NCI-H526 treated with DMSO at 0.1 percent for 48 hours (cell line): ENCODE measurements at places on chromosomes 12 and 14.

DNA sequence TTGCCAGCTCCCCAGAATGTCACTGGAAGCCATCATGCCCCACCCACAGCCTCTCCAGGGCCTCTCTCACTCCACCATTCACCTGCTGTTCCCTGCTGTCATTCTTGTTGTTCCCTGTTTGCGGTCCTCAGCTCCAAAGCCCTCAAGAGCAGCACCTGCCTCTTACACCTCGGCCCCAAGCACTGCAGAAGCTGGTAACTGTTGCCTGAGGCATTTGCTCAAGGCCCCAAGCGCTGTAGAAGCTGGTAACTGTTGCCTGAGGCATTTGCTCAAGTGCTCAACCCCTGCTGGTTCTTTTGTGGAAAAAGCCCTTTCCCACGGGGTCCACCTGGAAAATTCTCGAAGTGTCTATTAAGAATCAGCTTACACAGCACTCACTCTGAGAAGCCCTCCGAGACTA is 78.0 kb downstream of the ARL6IP4 start:
- DNase-seq: no peak

DNA sequence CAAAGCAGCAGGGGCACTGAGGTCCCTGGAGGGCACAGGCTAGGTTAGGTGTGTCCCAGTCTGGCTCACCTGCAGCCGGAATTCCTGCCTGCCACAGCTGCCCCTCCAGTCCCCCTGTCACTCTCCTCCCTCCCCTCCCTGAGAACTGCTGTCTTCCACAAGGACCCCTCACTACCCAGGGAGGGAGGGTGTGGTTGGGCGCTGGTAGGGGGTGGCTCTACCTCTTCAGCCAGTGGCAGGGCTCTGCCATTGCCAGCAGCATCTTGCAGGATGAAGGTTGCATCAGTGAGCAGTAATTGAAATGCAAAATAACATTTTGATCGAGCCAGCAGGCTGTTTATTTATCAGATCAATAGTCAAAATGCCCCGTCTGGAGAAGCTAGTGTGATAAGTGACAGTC is 45.7 kb downstream of the ESRRB start:
- no peak for DNase-seq

- no peak for DNase-seq
Measured at GRCh38 chr12:25617991-25618390, 64.9 kb upstream of the LMNTD1 start.

DNA sequence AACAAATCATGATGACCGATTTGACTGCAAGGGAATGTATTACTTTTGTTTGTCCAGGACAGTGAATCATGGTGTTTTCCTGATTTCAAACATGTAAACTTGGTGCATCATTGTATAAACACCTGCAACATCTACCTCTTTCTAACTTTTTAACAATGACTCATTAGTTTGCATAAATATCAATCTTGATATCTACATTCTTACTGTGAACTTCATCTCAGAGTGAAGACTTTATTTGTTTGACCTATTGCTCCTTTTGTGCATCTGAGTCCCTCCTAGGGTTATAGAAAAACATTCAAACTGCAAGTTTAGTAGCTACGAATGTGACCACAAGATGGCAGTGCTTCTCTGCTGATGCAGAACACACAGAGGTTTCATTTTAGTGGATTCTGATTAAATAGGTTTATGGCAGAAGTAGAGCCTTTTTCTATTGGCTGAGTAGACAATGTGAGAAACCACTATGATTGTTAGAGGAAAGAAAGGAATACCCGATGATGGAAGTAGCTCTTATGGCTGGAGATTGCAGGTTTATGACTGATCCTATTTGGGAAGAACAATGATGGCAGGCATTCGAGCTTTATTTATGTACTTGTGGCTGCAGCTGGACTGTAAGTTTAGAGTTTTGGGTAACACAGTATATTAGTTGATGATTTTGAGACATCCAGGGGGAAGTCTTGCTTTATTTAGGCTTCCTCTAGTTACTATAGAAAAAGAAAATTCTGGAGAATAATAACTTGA is 244.2 kb upstream of the OR4E1 start:
- no peak for DNase-seq

DNA sequence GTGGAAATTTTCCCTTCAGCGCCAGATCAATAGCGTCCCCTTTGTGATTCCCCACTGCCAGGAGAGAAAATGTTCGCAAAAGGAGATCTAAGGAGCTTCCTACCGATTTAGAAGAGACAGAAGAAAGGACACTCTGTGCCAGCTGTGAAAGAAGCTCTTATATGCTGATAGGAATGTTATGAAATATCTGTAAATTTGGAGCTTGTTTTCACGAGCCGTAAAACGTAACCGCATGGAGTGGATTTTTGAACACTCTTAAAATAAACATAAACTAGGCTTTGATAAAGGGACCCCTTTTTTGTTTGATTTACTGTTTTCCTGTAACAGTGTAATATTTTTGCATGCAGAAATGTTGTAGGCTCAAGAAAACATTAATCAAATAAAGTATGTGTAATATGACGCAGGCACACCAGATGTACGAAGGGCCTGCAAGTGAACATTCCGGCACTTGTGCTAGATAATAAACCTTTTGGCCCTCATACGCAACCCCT is 346.8 kb downstream of the ETNK1 start:
- no peak for DNase-seq
